ENCODE measurements at places on chromosomes 16 and 17. TPM values are rescaled to one million over a fixed set of nuclear protein-coding genes. Genes with fewer than 3 reads are reported as not detected.
A peak's percentile ranks its signal among the peaks of the same experiment; 100 is the strongest.

GRCh38 chr16:49581630-49582298, 208.2 kb downstream of the C16orf78 start:
- H3K4me1 ChIP-seq, result peaks cover 38% of the 10 kb centered on the region
- no peaks in the 10 kb centered on the region for H3K36me3 ChIP-seq
- DNase-seq, result peak; percentile 7
- H3K4me3 ChIP-seq, result no peak overlapping the region
- peaks cover 6% of the 10 kb centered on the region for H3K27me3 ChIP-seq

DNA sequence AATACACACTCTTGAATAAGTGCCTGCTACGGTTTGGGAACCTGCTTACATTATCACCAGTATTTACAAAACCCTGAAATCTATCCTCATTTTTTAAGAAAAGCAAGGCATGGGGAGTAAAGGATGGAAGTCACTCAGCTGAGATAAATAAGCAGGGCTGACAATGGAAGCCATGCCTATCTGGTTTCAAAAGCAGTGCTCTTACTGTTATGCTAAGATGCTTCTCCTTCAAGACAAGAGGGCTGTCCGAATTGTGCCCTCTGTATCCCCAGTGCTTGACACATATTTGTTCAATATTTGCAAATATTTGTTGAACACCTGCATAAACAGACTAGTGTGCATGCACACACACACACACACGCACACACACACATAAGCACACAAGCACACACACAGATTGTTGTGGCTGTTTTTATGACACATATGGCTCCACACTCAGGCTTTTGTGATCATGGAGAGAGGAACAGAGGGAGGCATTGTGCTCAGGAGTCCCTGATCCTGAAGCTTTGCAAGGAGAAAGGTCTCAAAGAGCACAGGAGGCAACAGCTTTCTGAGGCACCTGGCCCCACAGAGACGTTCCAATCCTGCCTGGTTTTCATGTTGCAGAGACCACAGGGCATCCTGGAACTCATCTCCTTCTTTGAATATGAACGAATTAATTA, 401.6 kb upstream of the CDH11 start:
- no peak for DNase-seq
- H3K27ac ChIP-seq, result no peak overlapping the region
- H3K4me1 ChIP-seq, result no peaks in the 10 kb centered on the region
- no peaks in the 10 kb centered on the region for H3K36me3 ChIP-seq
- no peaks in the 10 kb centered on the region for H3K27me3 ChIP-seq
- no peak overlapping the region for H3K4me3 ChIP-seq

DNA sequence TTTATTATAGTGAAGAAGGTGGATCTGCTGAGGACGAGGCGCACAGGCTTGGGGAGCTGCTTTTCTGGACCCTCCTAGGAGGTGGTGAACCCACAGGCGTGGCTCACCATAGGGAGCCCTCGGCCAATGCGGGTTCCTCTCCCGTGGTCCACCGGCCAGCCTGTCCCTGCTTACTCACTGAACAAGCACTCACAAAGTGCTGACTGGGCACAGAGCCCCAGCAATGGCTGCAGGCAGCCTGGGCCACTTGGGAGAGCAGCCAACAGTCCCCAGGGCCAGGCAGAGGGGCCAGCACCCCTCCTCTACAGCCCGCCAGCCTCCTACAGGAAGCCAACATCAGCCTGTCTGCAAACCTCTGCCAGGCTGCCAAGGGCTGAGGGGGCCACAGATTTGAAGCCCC, 19.1 kb upstream of the NCBP3 start:
- DNase-seq, result no peak
- peaks cover 5% of the 10 kb centered on the region for H3K27me3 ChIP-seq
- H3K27ac ChIP-seq, result peak overlapping the region; percentile 17
- no peak overlapping the region for H3K4me3 ChIP-seq
- no peaks in the 10 kb centered on the region for H3K36me3 ChIP-seq
- peaks cover 16% of the 10 kb centered on the region for H3K4me1 ChIP-seq

GRCh38 chr16:4194661-4195060, 47.2 kb downstream of the SRL start:
- peaks cover 1% of the 10 kb centered on the region for H3K27me3 ChIP-seq
- H3K4me1 ChIP-seq, result no peaks in the 10 kb centered on the region
- no peak overlapping the region for H3K27ac ChIP-seq
- no peaks in the 10 kb centered on the region for H3K36me3 ChIP-seq
- H3K4me3 ChIP-seq, result no peak overlapping the region

DNA sequence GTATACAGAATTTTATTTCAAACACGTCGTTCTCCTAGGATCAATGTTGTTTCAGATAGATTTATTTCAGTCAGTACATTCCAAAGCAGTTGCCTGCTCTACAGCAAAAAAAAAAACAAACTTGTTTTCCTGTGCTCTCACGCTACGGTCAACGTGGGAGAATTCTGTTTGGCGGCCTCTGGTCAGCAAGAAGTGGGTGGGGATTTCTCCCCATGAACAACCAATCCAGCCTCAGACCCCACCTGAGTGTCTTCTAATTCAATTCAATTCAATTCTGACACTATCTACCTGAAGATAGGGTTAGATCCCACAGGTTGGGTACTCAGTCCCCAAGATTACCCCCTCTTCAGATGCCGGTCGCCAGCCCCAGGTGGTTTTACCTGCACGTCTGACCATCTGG, 22.1 kb downstream of the C17orf58 start:
- DNase-seq, result no peak
- H3K27ac ChIP-seq, result no peak overlapping the region
- H3K27me3 ChIP-seq, result no peaks in the 10 kb centered on the region
- H3K4me3 ChIP-seq, result peak overlapping the region; percentile 55

- H3K27ac ChIP-seq, result no peak overlapping the region
- H3K4me3 ChIP-seq, result no peak overlapping the region
- DNase-seq, result no peak
- peaks cover 8% of the 10 kb centered on the region for H3K4me1 ChIP-seq
Observed at GRCh38 chr17:34012709-34013375, 242.2 kb upstream of the CCL2 start.

DNA sequence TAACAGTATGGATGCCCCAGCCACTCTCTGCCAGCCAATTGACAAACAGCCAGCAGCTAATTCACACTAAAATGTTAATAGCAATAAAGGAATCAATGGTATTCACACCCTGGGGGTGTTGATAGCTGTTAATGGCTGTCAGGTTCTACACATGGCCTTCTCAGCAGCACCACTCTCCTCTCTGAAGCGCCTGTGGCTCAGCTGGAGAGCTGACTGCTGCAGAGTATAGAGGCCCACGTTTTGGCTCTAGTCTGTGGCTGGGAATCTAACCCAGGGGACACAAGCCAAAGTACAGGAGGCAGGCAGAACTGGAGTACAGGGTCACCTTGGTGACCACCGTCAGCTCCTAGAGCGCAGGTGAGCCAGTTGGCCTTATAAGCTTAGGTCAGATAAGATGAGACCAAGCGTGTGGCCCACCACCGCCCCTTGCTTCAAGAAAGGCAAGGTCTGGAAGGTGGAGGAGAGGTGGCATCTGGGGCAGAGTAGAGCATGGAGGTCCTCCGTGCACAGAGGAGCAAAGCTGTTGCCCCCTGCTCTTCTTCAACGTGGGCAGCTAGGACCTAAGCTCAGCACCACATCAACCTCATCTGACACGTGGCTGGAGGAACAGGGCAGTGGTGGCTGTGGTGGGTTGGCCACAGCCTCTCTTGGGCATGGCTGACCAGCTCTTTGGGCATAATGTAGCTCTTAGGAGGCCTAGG, 25.4 kb downstream of the CCR7 start:
- no peaks in the 10 kb centered on the region for H3K36me3 ChIP-seq
- H3K27ac ChIP-seq, result no peak overlapping the region
- peaks cover 8% of the 10 kb centered on the region for H3K27me3 ChIP-seq
- H3K4me3 ChIP-seq, result no peak overlapping the region
- H3K4me1 ChIP-seq, result peaks cover 12% of the 10 kb centered on the region
- DNase-seq, result no peak

DNA sequence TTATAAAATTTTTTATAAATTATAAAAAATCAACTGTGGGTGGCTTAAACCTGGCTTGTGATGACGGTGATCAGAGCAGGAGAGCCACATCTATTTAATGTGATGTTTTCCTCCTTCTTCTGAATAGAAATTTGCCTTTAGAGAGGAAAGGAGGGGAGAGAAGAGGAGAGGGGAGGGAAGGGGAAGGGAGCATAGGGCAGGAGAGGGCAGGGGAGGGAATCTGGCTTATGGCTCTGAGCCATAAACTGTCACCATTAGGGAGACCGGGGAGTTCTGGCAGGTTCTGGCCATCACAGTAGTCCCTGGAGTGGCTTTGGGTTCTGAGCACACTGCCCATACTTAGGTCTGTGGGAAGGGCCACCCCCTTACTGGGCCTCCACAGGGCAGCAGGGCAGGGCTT, 167.8 kb downstream of the ENGASE start:
- no peaks in the 10 kb centered on the region for H3K36me3 ChIP-seq
- H3K27me3 ChIP-seq, result peaks cover 36% of the 10 kb centered on the region
- H3K4me3 ChIP-seq, result no peak overlapping the region
- peaks cover 17% of the 10 kb centered on the region for H3K4me1 ChIP-seq

DNA sequence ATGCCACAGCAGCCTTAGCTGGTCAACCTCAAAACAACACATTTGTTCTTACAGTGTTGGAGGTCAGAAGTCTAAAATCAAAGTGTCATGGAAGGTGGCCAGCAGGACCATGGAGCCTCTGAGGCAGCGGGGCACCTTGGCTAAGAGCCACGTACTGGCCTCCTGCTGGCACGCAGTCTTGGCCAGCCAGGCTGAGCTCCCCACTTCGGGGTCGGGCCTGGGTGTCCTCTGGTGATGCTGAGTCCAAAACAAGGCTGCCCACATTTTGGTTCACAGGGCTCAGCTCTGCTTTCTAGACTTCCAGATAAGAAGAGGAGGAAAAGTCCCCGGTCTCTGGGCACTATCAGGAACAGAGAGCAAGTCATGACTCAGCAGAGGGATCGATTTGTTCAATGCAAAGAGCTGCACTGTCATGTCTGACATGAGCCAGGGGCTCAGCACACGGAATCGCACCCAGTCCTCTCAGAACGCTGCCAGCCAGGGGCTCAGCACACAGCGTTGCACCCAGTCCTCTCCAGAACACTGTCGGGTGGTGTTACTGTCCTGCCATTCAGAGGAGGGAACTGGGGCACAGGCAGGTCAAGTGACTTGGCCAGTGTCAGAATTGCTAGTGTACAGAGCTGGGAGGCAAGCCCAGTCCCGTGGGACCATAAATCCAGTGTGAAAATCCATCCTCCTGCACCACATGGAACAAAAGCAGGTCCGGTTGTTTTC, 2.5 kb downstream of the LGALS9 start:
- peaks cover 2% of the 10 kb centered on the region for H3K27me3 ChIP-seq
- DNase-seq, result no peak
- no peak overlapping the region for H3K27ac ChIP-seq
- no peaks in the 10 kb centered on the region for H3K36me3 ChIP-seq
- peaks cover 21% of the 10 kb centered on the region for H3K4me1 ChIP-seq

- no peak for DNase-seq
- peaks cover 9% of the 10 kb centered on the region for H3K36me3 ChIP-seq
- no peak overlapping the region for H3K4me3 ChIP-seq
Observed at GRCh38 chr17:836151-836550, 54.0 kb downstream of the MRM3 start.

GRCh38 chr16:83143788-83144187, 517.0 kb downstream of the CDH13 start:
- H3K27ac ChIP-seq, result no peak overlapping the region
- peaks cover 12% of the 10 kb centered on the region for H3K4me1 ChIP-seq
- DNase-seq, result no peak

DNA sequence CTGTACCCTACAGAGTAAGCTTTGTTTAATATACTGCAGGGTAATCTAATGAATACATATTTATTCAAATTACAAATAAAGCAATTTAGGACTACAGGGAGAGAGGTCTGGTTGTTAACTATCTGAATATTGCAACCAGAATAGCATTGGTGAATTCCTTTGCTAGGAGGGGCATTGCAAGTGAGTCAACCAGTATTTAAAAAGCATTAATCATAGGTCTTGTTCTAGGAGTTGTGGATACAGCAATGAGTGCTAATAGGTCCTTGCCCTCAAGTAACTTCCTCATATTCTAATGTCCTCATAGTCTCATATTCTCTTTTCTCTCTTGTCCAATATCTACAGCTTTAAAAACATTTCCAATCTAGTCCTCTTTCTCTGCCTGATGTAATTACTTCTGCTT, 531.4 kb downstream of the CDH11 start:
- peaks cover 15% of the 10 kb centered on the region for H3K4me1 ChIP-seq
- no peak overlapping the region for H3K4me3 ChIP-seq
- peaks cover 3% of the 10 kb centered on the region for H3K27me3 ChIP-seq
- no peaks in the 10 kb centered on the region for H3K36me3 ChIP-seq
- no peak for DNase-seq

- peaks cover 13% of the 10 kb centered on the region for H3K4me1 ChIP-seq
- no peak overlapping the region for H3K4me3 ChIP-seq
- H3K27ac ChIP-seq, result no peak overlapping the region
- no peaks in the 10 kb centered on the region for H3K27me3 ChIP-seq
- H3K36me3 ChIP-seq, result no peaks in the 10 kb centered on the region
Observed at GRCh38 chr17:64084086-64084939, 45.6 kb downstream of the ERN1 start.

- H3K27me3 ChIP-seq, result peaks cover 9% of the 10 kb centered on the region
- H3K36me3 ChIP-seq, result no peaks in the 10 kb centered on the region
- no peak overlapping the region for H3K27ac ChIP-seq
- H3K4me3 ChIP-seq, result no peak overlapping the region
Observed at GRCh38 chr17:83151442-83152226, 72.2 kb downstream of the METRNL start.

SF3B3 gene
- total RNA-seq, result 278 TPM

RNF157 gene
- total RNA-seq, result 17.8 TPM

WNT3 gene
- total RNA-seq, result 1.7 TPM

SMIM36 gene
- not detected for total RNA-seq

TPSG1 gene
- total RNA-seq, result not detected

HSD17B2 gene
- total RNA-seq, result not detected

TEKT5 gene
- total RNA-seq, result not detected

All from glutamatergic neuron (in vitro differentiated cells).